Right ventricle myocardium inferior (tissue), 1 donor: ENCODE measurements at places on chromosomes 3 and 15.

- no peak for DNase-seq
Observed at GRCh38 chr3:113570158-113570557, 37.8 kb downstream of the SIDT1 start.

DNA sequence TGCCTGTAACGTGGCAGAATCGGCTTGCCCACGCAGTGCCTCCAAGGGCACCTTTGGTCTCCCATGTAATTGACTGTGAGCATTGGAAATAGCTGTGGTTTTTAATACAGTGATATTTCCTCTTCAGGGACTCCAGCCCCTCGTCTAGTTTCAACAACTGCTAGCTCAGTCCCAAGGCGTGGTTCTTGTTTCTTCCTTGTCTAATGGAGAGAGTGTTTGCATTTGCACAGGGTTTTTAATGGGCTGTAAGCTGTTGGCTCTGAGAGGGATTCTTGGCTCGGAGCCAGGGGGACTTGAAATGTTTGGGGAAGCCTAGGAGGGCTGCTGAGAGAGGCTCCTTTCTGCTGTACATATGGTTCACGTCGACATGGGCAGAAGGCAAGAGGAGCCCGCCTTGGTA, 86.2 kb downstream of the THSD4 start:
- no peak for DNase-seq

DNA sequence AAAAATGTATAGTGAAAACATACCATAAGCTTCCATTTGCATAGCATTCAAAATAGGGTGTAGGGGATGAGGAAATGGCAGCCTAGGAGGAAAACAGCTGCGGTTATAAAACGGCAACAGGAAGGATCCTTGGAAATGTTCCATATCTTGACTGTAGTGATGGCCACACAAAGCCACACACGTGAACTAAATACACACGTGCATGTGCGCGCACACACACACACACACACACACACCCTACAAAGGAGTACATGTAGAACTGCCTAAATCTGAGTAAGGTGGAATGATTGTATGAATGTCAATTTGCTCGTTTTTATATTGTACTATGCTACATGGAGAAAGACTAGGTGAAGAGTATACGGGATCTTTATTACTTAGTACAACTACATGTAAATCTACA, 3.9 kb upstream of the IREB2 start:
- DNase-seq: no peak

- no peak for DNase-seq
Observed at GRCh38 chr15:50241684-50242450, 23.7 kb downstream of the HDC start.

GRCh38 chr3:32872487-32873382, 54.9 kb downstream of the TRIM71 start:
- DNase-seq: no peak

DNA sequence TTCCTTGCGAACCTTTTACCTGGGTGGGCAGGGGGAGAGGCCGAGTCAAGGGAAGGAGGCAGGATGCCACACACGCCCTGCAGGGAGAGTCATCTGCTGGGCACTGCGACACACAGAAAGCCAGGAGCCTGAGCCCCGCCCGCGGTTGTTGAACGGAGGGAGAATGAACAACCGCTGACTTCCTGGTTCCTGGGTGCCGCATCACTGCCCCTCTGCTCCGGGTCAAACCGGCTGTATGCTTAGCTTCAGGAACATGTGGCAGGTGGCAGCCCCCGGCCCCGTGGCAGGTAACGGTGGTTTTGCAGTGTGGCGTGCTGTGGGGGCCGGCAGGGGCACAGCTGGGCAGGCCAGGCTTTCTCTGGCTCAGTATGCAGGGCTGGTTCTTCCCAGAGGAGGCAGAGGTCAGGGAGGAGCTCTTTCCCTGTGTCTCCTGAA, 33.4 kb downstream of the APBA2 start:
- DNase-seq: no peak

DNA sequence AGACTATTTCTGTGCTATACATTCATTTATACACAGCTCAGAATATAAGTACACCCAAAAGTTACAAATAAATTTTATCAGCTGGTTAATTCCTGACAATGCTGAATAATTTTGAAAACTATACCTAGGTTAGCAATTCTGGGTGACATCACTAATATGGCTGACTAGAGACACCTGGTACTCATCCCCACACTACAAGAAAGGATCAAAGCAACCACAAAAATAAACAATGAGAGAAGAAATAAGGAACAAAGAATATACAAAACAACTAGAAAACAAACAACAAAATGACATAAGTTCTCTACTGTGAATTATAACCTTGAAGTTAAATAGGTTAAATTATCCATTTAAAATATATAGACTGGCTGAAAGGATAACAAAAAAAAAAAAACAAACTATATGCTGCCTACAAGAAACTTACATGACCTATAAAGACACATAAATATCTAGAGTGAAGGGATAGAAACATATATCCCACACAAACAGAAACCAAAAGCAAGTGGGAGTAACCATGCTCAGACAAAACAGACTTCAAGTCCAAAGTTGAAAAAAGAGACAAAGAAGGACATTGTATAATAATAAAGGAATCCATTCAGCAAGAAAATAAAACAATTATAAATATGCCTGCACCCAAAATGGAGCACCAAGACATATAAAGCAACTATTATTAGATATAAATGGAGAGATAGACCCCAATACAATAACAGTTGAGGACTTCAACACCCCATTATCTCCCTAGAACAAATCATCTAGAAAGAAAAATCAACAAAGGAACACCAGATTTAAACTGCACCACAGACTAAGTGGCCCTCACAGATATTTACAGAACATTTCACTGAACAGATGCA, 57.8 kb downstream of the IMPG2 start:
- DNase-seq: no peak

GRCh38 chr15:80779658-80780415, 667 bp downstream of the CEMIP start:
- no peak for DNase-seq

GRCh38 chr3:143182866-143183664, 63.5 kb downstream of the CHST2 start:
- no peak for DNase-seq

GRCh38 chr3:4904811-4905695, 74.2 kb upstream of the BHLHE40 start:
- DNase-seq: no peak

DNA sequence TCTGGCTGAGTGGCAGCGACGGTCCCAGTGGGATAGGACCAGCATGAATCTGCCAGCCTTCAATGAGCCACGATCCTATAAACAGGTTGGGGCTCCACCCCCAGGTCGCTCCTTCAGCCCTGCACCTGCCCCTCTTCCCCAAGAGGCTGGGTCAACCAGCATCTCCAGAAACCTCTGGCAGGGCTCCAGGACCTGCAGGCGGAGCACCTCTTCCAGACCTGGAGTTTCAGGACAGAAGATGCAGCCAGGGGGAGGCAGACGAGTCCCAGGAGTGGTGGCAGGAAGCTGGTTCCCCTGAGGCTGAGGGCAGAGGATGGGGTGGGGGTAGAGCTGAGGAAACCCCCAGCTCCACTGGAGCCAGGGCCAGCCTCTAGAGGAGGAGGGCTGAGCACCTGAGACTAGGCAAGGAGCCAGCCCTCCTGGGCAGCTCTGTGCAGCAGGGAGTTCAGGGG, at the start of gene PLA2G4D:
PLA2G4D (minus strand) TSS at position 51 of the 452 bp plus-strand sequence. CDS start 103 bp downstream, outside the sequence.
- DNase-seq: no peak

- DNase-seq: no peak
Observed at GRCh38 chr15:79358069-79358468, 47.2 kb downstream of the TMED3 start.

DNA sequence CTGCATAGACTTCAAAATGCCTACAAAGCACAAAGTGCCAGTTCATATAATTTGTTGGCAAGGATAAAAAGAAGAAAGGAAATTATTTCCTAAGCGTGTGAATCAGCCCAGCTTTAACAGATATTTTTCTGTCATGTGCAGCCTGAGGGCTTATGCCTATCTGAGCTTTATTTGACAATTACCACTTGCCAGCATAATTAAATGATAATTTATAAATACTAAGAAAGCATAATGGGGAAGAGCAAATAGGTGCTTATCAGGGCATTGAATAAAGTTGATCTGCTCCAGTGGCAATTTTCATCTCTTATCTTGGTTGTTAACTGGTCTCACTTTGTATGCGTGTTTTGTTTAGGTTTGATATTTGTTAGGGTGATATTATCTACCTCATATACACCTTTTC, 313.4 kb upstream of the DNAJC19 start:
- no peak for DNase-seq

GRCh38 chr3:126309861-126310655, 47.1 kb downstream of the KLF15 start:
- DNase-seq: no peak

DNA sequence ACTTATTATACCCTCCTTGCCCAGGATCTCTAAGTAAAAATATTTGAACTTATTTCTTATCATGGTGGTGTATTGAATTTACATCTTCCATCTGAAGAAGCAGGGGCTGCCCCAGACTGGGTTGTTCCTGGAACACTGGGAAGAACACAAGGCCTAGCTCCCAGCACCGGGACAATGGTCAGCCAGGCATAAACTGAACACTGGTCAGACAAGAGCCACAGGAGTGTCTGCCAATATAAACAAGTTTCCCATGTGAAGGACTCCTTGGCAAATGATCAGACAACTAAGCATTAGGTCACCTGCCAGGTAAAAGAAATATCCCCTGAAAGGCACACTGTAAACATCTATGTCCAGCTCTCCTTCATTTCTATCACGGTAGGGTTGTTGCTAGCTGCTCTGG, 172.4 kb downstream of the ATP8B4 start:
- no peak for DNase-seq

DNA sequence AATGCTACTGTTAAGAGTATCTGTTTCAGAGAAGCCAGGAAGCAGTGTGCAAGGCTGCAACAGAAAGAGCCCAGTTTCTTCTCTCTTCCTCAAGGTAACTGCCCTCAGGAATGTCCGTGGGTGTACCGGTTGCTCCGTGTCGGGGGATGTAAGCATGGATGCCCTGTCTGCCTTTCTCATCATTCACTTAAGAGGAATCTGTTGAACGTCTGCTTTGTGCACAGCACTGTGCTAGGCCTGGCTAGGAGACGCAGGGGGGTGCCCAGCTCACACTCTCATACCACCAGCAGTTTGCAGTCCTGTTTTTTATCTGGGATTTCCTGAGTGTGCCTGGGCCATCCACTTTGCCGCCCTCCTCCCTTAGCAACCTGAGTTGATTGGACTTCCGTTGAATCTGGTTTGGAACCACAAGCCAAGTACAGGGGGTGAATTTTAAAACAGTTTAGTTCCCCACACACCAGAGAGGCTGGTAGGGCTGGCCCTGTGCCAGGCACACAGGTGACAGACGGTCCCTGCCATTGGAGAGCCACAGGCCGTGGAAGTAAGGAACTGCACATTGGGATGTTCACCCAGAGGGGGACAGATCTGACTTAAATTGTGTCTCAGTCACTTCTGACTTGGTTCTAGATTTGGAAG, 11.2 kb downstream of the BOC start:
- DNase-seq: no peak

DNA sequence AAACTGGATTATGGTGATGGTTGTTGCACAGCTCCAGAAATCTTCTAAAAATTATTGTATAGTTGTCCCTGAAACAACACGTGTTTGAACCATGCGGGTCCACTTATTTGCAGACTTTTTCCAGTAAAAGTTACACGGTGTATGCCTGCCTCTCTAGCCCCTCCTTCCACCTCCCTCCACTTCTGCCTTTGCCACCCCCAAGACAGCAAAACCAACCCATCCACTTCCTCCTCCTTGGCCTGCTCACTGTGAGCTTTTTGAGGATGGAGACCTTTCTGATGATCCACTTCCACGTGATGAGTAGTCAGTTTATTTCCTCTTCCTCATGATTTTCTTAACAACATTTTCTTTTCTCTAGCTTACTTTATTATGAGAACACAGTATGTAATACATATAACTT, 5.4 kb downstream of the CYFIP1 start:
- no peak for DNase-seq

GRCh38 chr3:177633671-177634207, 436.5 kb upstream of the TBL1XR1 start:
- no peak for DNase-seq

DNA sequence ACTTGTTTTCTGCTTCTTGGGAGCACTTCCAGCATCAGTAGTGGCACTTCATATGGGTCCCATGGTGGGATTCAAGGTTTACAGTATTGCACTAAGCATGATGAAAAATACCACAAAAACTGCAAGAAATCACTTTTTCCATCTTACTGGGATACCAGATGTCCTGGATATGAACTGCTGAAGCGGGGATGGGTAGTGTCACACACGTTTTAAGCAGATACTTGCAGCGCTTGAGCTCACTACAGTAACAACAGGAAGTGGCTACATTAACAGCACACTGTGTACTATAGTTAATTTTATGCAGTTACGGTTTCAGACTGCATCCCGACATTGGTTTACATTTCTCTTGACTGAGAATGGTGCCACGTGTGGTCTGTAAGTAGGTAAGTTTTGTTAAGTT, 3.5 kb upstream of the ISG20 start:
- no peak for DNase-seq

DNA sequence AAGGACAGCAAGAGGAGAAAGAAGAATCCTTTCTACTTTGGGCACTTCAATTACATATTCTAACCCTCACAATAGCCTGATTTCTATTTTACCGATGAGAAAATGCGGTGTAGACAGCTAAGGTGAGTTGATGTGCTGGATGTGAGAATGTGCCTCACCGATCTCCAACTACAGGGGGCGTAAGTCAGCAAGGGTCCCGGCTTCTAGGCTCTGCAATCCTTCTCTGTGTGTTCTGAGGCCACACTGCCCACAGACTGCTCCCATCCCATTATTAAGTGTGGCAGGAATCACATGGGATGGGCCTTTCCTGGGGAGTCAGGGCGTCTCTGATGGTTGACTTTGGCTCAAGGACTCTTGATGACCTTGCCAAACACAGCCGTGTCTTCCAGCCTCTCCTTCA, 23.6 kb upstream of the RPL35A start:
- no peak for DNase-seq
